HEK293T (cell line): ENCODE measurements at places on chromosomes 3 and 15.

GRCh38 chr3:72068621-72069020, 283.7 kb upstream of the PROK2 start:
- no peak for DNase-seq

GRCh38 chr3:9649791-9650521, 651 bp downstream of the MTMR14 start:
- no peak for DNase-seq

GRCh38 chr15:75468913-75469598, 17.6 kb upstream of the SIN3A start:
- DNase-seq = no peak

DNA sequence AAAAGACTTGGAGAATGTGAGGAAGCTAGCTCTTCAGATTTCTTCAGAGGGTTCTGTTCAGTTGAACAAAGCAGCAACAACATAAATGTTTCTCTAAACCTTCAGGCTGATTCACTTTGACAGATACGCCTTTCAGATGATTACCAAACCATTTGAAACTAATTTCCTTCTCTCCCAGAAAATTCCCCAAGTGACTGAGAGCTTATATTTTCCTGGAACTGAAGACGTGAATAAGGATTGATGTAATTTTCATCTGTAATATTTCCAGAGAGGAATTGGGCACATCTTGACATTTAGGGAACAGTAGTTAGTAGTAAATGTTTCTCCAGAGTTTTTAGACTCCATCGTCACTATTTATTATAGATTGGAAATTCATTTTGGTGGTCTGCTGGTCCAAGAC, 108.6 kb upstream of the AADACL2 start:
- no peak for DNase-seq

GRCh38 chr15:22257047-22258008, 177.0 kb downstream of the OR4M2 start:
- DNase-seq = no peak

GRCh38 chr3:177347611-177348010, 150.3 kb upstream of the TBL1XR1 start:
- no peak for DNase-seq

GRCh38 chr15:80967451-80967850, 22.2 kb downstream of the MESD start:
- DNase-seq = no peak

- no peak for DNase-seq
Measured at GRCh38 chr3:4341336-4341675, 38.1 kb downstream of the SETMAR start.

DNA sequence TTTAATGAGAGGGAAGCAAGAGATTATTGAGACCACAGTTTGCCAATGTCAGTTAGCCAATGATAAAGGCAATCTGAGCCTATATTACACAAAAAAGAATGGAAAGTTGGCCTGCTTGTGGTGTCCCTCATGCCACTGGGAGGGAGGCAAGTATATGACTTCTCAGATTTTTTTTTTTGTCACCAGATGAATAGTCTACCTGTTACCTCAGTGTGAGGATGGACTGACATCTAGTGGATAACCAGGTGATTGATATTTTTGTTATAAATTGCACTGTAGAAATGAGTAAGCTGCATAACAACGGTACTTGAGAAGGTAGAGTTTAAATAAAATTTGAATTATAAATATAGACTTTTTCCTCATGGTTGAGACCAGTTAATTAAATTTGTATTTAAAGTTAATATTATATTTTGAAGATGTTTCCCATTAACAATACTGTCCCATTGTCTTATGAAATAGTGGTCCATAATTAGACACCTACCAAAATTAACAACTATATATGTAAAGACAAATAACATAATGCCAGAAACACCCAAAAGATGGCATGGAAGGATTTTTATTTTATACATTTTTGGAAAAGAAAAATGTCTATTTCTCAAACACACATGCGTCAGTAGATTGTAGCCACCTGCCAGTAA, 237.8 kb upstream of the GADL1 start:
- DNase-seq = peak; percentile 8
